ENCODE measurements at places on chromosomes 13 and 19. TPM values are rescaled to one million over a fixed set of nuclear protein-coding genes. Genes with fewer than 3 reads are reported as not detected.
A peak's percentile ranks its signal among the peaks of the same experiment; 100 is the strongest.

GRCh38 chr19:49553451-49554271 is 25.9 kb downstream of the RCN3 start:
- peak; percentile 78 for DNase-seq

DNA sequence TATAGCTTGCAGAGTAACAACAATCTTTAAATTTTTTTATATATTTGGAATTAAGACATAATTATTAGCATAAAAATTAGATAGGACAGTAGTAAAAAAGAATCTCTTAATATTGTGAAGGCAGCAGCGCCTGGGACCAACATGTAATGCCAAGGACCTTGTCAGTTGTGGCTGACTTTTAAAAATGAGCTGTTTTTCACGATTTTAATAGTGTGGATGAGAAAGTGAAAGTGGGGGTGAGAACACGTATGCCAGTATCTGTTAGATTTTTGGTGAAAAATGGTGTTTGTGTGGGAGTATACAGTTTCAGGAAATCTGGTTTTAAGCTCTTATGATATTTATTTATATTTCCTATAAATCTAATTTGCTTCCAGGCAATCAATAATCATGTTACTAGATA is 125.2 kb downstream of the LMO7 start:
- DNase-seq, result peak; percentile 14

DNA sequence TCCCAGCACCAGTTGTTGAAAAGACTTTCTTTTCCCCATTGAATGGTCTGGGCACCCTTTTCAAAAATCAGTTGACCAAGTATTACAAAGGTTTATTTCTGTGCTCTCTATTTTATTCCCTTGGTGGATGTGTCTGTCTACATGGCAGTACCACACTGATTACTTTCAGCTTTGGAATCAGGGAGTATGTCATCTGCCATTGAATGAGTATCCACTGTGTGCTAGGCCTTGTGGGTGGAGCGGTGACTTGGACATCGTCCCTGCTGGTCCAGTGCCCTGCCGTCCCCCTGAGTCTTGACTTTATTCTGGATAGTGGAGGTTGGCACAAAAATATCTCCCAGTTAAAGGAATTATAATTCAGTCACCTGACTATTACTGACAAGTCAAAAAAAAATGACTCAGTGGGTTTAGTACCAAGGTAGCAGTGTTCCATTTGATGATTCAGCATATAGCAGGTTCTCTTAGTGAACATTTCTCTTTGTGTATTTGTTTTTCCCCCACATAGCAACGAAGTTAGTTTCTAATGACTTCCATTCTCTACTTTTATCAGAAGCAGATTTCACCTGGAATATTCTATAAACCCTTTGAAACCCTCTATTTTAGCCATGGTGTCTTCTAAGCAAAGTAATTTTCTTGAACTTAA is 3.9 kb downstream of the UPF3A start:
- no peak for DNase-seq

DNA sequence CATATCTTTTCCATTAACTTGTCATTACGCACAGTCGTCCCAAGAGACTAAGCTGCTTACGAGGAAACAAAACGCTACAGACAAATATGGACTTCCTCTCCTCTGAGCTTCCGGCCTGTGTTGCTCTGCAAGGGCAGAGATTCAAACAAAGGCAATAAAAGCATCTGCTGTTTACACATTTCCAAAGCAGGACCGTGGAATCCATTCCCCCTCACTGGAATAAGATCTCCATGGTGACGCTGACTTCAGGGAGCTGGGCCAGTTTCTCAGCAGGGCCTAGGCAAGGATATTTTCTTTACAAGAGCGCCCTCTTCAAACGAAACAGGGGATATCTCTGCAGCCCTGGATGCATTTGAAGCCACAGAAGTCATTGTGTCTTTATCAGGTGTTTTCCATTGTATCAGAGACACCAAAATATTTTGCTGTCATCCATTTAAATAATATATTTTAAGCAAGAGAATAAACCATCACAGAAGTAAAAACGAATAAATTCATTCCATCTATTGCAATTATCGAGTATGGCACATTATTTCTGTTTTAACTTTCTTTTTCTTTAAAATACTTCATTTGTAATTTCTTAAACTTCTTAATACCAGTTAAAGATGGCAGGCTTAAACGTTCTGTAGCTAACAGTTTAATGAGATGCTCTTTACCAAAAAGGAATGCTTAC is 177.5 kb downstream of the DCLK1 start:
- no peak for DNase-seq

Gene PRKCSH
- 253 TPM for total RNA-seq

Gene FGF9
- 0.67 TPM for total RNA-seq

Gene KASH5
- total RNA-seq, result 3.0 TPM
